ENCODE measurements at places on chromosomes 4 and X.

DNA sequence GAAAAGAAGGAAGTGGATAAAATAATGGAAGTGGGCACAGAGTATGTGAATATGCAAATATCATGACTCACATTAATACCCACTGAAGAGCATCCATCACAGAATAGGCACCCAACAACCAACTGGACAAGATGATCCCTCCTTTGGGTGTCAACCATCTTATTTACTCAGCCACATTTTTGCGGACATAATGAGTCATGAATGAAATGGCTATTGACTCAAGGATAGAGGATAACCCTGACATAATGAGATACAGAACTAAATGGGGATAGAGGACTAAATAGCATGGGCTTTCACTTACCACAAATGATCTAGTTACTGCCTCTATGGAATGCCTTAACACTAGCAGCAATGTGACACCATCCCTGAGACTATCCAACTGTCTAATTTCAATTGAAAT, 224.7 kb downstream of the ANTXR2 start:
- DNase-seq = no peak

DNA sequence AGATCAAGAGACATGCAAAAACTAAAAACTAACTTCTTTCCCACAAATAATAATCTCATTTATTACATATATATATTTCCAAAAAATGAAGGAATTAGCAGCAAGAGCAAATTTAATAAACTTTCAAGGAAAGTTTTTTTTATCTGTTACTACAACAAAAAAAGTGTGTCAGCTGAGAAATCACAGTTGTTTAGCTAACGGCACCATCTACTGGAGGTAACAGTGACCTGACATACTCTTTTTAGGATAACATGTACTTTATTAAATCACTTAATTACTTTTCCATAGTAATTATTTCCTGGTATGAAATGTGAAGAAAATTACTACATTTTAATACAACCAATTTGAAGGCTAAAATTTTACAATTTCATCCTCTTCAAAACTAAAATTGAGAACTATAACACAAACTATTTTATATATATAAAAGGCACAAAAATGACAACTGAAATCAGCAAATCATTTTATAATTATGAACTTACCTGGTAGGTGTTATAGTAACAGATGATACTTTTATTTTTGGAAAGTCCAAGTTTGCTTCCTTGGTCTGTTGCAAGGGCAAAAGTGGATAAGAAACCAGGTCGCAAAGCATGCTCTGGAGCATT, 9.1 kb downstream of the LAMTOR3 start:
- DNase-seq = no peak

- no peak for DNase-seq
Measured at GRCh38 chr4:95869961-95870500, 30.1 kb downstream of the PDHA2 start.

DNA sequence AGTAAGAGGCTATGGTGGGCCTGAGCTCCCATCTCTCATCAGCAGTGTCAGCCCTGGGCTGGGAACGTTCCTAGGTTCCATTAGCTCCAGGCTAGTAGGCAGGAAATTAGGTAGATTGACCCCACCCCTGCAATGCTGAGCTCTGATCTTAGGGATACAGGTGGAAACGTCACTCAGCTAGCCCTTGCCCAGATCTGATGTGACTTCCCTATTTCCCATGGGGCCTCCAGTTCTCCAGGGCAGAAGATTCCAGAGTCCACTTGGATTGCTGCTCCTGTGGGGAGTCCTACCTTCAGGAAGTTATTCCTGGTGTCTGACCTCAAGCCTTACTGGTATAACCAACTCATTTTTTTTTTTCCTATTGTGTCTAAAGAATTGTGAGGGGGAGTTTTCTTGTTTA, 81.1 kb downstream of the EFNB1 start:
- no peak for DNase-seq

GRCh38 chr4:75950213-75950815, 9.5 kb upstream of the NAAA start:
- no peak for DNase-seq

- DNase-seq = no peak
Measured at GRCh38 chr4:60216752-60217151, 983.4 kb upstream of the ADGRL3 start.

GRCh38 chr4:16106956-16107355, 23.1 kb upstream of the PROM1 start:
- no peak for DNase-seq

GRCh38 chr4:84634961-84635360, 52.0 kb downstream of the CDS1 start:
- DNase-seq = no peak

GRCh38 chrX:105098812-105099211, 121.7 kb downstream of the TEX13A start:
- no peak for DNase-seq

GRCh38 chr4:152607178-152607577, 71.3 kb upstream of the FBXW7 start:
- no peak for DNase-seq

DNA sequence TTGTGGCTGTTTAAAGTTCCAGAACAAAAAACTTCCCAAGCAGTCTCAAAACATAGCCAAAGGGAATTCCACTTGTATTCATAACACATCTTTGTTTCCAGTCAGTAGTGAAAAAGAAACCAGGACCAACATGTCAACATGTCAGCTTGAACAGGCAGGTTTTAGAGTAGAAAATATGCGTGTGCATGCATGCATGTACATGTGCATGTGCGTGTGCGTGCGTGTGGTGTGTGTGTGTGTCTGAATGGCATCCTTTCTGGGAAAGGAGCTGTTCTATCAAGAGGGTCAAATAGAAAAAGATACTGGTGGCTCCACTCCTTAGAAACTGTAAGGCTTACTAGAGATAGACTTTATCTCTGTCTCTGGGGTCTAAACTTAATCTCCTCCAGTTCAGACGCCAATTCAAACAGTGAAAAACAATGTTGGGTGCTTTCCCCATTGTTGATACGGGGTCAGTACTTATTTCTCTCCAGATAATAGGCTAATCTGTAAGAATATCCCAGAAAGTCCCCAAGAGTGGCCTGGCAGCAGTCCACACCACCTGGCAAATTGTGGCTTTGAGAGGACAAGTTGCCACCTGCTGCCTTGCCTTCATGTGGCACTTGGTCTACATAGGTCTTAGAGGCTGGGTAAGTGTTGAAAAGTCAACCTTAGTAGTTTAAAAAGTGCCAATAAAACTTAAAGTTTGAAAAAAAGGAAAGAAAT, 110.4 kb downstream of the SCD5 start:
- no peak for DNase-seq

DNA sequence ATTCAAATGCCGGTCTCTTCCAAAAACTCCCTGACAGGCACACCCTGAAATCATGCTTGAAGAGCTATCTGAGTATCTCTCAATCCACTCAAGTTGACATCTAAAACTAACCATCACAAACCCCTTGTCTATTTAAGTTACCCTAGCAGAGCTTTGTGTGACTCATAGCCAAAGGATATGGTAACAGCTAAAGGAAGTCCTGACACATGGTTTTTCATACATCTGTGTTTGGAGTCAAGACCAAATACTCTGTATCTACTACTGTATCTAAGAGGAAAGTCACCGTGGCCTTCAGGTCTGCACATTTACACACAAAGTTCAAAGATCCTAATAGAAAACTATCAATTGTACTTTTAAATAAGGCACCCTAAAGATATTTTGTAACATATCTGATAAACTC, 239.6 kb upstream of the VCX start:
- DNase-seq = no peak

DNA sequence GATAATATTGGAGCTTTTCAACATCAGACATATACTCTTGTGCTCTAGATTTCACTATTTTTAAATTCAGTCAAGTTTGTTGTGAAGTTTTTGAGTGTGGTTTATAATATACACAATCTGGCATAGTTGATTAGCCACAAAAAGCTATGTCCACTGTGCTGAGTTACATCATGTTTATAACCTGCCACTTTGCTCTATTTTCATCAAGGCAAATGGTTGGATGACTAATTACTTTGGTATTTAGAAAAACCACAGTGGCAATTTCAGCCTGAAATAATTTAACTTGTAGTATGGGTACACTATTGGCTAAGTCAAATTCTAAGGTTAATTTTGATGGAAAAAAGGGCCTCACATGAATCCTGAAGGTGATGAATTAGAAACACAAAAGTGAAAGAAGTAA, 262.6 kb downstream of the C4orf33 start:
- DNase-seq = no peak

GRCh38 chr4:118400356-118400755, 47.6 kb upstream of the PRSS12 start:
- no peak for DNase-seq

DNA sequence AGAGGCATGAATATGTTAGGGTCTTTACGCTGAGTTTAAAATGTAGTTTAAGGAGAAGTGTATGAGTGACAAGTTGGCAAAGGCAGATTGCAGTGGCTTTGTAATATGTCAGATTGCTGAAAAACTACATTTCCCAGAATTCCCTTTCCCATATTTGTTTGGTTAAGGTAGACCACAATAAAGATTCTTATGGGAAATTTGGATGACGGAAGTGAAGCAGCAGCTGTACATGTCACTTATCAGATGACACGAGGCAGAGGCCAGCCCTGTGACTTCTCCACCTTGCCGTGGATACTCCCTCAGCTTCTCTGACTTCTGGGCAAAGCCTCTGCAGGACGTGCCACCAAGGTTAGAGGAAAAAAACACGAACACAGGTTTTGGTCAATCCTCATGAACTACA, 229.7 kb upstream of the DKK2 start:
- no peak for DNase-seq

- DNase-seq = no peak
Measured at GRCh38 chrX:2627272-2627867, 63.7 kb upstream of the CD99 start.

DNA sequence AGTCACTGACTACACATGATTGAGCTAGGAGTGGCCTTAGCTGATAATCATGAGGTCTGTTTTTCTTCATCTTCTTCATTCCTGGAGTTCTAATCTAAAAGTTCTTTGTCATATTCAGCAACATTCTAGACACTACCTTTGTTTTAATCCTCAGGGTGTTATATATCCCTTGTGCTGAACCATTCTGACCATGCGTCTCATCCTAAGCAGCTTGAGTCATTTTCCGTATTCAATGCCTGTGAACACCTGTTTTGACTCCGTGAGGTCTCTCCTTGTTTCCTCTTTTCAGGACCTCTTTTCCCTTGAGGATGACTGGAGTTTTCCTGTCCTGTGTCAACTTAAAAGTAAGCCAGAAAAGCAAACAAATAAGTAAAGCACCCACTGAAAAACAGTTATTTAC, 597.9 kb downstream of the GBA3 start:
- no peak for DNase-seq

DNA sequence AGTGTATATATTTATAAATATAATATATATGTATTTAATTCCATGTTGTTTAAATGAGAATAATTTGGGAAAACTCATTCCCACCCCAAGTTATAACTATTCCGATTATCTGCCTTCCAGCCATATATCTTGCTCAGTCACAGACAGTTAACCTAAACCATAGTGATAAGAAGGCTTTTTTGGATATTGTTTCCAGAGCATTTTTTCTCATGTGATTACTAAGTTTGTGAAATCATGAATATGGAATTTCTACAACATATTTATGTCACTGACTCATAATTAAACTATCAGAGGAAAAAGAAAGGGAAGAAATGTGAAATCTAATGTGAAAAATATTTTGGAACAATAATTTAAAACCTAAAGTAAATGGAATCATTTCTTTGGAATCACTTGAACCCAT, 1163.5 kb upstream of the PABPC4L start:
- DNase-seq = no peak

GRCh38 chrX:75156531-75156945, 455 bp upstream of the ABCB7 start:
- no peak for DNase-seq

- DNase-seq = no peak
Measured at GRCh38 chrX:109857584-109858228, 124.6 kb upstream of the ACSL4 start.

DNA sequence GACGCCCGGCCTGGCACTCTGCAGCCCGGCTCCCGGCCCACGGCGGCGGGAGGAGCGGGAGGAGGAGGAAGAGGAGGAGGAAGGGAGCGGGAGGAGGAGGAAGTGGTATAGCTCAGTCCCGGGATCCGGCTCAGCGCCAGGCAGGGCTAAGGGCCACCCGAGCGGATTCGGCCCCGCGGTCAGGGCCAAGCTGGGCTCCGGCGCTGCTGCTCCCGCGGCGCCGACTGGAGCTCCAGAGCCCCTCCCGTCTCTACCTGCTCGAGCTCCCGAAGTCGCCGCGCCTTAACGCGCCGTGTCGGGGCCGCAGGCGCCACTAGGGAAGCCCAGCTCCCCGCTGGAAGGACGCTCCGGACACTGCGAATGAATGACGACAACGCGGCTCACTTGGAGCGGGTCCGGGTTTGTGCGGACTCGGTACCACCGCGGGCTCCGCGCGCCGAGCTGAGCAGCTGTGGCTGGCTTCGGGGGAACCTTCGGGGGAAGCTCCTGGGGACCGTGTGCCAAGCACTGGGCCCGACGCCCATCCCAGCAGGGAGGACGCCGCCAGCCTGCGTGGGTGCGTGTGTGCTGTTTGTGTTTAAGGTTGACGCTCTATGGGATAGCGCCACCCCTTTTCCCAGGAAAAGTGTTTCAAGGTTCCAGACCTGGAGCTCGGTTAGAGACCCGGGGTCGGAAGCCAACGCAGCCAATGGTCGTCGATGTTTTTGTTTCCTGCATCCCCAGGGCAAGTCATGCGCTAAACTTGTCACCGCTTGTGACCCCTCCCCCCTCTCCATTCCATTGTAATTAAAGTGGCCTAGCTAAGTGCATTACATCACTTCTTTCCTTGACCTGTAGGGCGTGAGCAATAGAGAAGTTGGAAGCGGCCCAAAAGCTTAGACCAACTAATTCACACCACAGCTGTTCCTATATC, at the start of gene TBC1D9:
Gene TBC1D9, minus strand, starts transcription at position 67 of the 913 bp plus-strand sequence. CDS start 340 bp downstream, outside the sequence.
- peak; percentile 83 for DNase-seq

- no peak for DNase-seq
Measured at GRCh38 chr4:29081234-29081955, 1638.8 kb upstream of the PCDH7 start.

- no peak for DNase-seq
Measured at GRCh38 chr4:110367156-110367555, 108.8 kb upstream of the ENPEP start.

GRCh38 chr4:184536881-184537248, 62.5 kb upstream of the IRF2 start:
- DNase-seq = no peak

GRCh38 chrX:150983521-150984168, 510 bp downstream of the HMGB3 start:
- no peak for DNase-seq

DNA sequence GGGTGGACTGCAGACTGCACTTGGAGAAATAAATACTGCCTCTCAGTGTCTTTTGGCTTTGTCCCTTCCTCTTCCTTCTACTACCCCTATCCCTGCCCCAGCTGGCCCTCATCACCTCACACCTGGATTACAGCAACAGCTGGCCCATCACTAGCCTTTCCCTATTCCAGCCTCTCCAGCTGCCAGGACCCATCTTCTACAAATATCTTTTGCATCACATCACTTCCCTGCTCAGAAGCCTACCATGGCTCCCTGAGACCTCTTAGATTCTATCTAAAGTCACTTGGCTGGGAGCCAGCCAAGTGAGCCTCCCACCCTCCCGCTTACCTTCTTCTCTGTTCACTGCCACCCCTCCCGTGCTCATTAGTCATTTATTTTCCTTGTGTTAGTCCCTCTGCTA, 66.8 kb downstream of the TSC22D3 start:
- no peak for DNase-seq
